ENCODE measurements at places on chromosomes 13 and 19.

DNA sequence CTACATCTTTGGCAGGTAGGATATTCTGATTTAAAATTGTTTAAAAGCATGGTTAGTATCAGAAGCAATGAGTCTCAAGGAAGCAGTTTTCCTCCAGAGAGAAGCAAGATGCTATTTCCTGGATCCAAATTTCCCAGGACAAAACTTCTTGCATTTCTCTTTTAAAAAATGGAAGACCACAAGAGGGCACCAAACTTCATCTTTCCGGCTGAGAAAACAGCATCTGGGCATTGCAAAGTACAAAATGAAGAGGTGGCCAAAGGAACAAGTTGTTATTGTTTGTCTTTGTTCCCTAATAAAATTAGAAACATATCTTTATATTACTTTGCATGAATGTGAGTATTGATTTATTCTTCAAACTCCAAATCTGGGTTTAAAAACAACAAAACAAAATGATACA, 60.0 kb upstream of the LRCH1 start:
- peak; percentile 49 for DNase-seq

DNA sequence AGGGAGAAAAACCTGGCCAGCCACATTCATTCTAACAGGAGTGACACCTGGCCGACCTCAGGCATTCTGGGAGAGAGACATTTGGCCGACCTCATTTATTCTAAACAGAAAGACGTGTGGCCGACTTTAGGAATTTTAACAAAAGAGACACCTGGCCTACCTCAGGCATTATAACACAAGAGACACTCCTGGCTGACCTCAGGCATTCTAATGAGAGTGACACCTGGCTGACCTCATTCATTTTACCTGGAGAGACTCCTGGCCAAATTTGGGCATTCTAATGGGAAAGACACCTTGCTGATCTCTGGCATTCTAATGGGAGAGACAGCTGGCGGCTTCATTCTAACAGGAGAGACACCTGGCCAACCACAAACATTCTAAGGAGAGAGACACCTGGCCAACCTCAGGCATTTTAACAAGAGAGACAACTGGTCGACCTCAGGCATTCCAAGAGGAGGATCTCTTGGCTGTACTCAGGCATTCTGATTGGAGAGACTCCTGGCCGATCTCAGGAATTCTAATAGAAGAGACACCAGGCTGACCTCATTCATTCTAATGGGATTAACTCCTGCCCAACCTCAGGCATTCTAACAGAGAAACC, 1353.9 kb downstream of the UQCRFS1 start:
- no peak for DNase-seq

- no peak for DNase-seq
Measured at GRCh38 chr19:16886305-16886880, 2.4 kb upstream of the F2RL3 start.

DNA sequence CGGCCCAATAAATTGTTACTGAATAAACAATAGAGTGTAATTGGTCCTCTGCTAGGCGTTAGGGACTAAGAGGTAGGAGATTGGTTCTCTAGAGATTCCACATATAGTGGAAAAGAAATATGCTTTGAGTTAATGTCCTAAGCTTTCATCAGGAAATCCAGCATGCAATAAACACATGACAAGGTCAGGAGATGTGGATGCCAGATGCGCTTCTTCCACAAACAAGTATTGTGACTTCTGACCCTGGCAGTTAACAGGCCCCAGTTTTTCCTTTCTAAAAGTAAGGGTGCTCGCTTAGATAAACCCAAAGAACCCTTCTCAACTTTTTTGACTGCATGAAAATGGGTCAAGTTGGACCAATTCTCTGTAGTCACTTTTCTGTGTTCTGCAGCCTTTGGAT, 146.5 kb upstream of the SOX21 start:
- no peak for DNase-seq

DNA sequence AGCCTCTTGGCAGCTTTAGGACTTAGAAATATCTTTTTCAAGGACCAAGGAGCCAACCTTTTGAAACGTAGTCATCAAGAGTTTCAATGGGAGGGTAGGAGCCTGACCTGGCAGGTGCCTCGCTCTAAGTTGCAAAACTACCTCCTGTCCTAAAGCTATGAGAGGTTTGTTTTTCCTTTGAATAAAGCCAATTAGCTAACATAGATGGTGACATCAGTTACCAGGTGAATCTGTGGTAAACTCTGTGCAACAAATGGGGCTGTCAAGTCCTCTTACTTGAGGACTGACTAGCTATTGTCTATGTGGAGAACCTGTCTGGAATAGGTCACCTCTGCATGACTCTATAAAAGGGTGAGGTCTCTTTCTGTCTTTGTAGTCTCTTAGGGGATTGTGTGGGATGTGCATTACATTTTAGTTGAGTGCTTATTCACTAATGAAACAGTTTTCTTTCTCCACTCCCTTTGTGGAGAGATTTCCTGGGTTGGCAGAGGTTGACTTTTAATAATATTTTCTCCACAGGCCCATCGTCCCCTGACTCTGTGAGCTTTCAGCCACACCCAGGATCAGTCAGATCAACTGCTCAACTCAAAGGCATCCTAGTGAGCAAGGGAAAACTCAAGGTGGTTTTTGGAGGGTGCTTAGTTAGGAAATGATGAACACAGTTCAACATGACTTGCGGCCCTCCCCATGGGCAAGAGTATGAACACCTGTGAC, 9.9 kb downstream of the ARL11 start:
- no peak for DNase-seq

- DNase-seq, result no peak
Measured at GRCh38 chr19:2027361-2027760, 11.8 kb upstream of the BTBD2 start.

- no peak for DNase-seq
Measured at GRCh38 chr19:56083668-56084067, 37.4 kb downstream of the ZNF787 start.

DNA sequence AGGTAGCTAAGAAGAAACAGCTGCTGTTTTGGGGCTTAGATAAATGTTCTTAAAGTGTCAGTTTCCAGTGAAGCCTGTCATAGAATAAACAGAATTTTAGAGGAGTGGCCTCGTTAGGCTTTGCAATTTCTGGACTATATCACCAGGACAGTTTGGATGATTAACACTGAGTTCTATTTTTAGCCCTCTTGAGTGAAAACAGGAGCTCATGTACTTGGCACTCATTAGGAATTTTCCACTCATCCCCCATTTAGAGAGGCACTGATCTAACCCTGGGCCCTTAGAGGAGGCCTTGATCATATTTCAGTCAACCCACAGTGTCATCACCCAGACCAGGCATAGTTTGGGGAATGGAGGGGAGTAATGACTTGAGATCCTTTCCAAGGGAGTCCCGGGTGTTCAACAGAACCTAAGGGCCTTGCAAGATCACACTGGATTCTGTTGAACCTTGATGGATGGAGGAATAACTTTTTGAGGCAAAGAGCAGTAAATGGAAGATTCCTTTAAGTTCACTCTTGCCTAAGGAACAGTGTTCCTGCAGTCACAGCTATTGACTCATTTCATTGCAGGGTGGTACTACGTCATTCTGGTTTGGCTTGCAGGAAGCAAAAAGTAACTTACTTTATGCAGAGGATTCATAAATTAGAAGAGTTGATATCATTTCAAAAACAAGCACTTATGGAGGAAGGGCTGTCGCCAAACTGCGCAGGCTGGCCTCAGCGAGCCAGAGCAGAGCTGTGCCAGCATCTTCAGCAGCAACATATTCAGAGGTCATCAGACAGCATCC, 160.2 kb downstream of the SLC7A1 start:
- no peak for DNase-seq

- DNase-seq, result no peak
Measured at GRCh38 chr13:42612021-42612765, 38.2 kb downstream of the TNFSF11 start.

GRCh38 chr19:6279931-6280591, at the start of gene MLLT1:
MLLT1 (minus strand) TSS chr19:6279975; CDS start chr19:6279784, 191 bp downstream.
- DNase-seq, result peak; percentile 90

DNA sequence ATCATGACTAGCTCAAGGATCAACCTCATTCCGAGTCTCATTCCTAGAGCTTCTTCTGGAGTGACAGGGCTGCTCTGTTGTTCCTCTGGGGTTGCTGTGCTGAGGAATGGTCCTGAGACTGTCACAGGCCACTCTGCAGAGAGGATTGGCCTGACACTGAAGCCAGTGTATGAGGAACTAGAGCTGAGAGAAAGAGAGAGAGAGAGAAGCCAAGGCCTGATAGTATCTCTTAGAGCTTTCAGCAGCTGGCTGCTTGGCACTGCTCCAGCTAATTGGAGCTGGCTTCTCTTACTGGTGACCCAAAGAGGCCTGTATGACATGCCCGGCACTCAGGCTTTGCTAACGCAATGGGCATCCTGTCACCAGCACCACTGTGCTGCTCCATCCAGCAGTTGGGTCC, 73.4 kb upstream of the FLT1 start:
- DNase-seq, result no peak

All from left renal pelvis (tissue), 4 donors.